ENCODE measurements at places on chromosomes 1 and 21. TPM values are rescaled to one million over a fixed set of nuclear protein-coding genes. Genes with fewer than 3 reads are reported as not detected.

- peak; percentile 74 for DNase-seq
These were observed 408 bp downstream of the LMO4 start for GRCh38 chr1:87329051-87329525.

GRCh38 chr1:12424087-12424529 is 193.9 kb downstream of the DHRS3 start:
- DNase-seq: no peak

KDM5B gene
- total RNA-seq: 57.3 TPM

DNA sequence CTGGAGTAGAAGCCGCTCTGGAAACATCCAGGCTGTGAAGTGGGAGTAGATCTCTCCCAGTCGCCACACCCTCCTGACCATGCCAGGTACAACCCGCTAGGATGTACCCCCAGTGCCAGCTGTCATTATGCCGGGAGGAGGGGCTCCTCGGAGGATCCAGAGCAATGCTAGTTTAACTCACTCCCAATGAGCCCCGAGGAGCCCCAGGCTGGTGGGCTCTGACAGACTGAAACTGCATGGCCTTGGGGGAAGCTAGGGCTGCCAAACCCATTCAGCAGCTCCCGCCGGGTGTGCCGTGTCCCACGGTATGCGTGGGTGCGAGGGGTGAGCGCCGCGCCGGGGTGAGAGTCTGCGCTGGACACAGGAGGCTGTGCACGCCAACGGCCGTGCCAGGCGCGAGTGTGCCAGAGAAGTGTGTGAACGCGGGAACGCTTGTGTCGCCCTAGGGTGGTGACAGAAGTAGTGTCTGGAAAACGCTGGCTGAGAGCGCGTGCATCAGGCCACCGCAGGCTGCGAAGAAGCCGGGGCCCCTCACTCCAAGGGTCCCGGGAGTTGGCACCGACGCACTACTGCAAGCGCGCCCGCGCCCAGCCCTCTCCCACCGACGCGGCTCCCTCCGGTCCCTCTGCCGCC is 177.1 kb upstream of the EDN2 start:
- DNase-seq: peak; percentile 73

GRCh38 chr1:170893655-170894297 is 41.6 kb upstream of the MROH9 start:
- no peak for DNase-seq

DNA sequence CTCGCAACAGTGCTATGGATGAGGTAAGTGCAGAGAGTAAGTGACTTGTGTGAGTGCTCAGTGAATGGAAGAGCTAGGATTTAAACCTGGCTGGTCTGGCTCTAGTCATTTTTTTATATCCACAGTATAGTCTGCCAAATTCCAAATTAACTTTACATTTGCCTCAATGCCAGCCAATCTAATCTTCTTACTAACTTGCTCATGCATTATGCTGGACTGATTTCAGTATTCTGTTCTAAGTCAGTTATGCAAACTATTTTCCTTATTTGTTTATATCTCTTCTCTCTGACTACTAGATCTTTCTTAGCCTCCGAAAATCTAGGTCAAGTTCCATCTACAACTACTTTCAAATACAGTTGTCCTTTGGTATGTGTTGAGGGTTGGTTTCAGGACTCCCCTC is 133.3 kb downstream of the XPR1 start:
- no peak for DNase-seq

DNA sequence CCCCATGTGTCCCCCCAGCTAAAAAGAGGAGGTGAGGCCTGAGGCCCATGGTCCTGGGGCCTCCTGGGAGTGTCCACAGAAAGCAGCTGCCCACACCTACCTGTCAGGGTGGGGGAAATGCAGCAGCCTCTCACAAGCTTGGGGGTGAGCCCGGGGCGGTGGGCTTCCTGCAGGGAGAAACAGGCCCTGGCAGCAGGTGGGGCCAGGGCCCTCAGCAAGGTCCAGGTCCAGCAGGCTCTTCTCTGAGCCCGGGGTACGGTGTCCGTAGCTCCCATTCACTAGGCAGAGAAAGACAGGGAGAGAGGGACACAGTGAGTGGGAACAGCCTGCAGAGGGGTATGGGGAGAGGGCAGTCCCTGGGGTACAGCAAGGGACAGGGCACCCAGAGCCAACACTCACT is 139.0 kb downstream of the GLIS1 start:
- DNase-seq: peak; percentile 40

GRCh38 chr1:93253516-93253915 is 73.0 kb downstream of the CCDC18 start:
- no peak for DNase-seq

- DNase-seq: no peak
These were observed 238.2 kb downstream of the GRIK3 start for GRCh38 chr1:36796106-36796590.

TRAF3IP3 gene
- 12.4 TPM for total RNA-seq

DNA sequence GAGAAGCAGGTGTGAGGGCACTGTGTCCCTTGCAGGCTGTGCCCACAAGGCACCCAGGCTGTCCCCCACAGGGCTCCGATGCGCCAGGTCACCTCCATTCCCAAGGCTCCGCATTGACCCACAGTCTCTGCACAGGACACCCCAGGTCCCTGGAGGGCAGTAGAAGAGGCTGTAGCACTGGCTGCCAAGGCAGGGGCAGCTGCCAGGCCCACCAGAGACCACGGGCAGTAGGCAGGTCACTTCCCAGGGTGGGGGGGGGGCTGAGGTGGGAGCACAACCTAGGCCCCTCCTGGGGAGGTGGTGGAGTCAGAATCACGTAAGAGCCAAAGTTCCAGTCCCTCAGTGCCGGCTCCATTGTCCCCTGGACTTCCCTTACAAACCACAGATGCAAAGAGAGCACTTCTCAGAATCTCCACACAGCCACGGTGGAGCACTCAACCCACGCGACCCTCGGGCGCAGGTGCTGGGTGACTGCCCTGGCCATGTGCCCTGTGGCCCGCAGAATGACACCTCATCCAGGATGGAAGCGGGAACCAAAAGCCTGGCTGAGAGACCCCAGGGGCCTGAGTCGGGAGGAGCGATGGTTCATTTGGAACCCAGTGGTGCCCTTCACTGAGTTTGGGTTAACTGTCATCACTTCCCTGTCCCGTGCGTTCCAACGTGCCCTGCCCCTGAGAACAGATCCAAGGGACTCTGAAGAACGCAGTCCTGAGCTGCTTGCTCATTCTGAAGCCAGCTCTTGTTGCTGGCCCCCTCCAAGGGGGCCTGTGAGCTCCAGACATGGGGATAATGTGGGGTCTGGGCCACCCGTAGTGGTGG is 69.7 kb upstream of the PDE9A start:
- peak; percentile 35 for DNase-seq

SERINC2 gene
- total RNA-seq: 40.6 TPM

GRCh38 chr1:8517661-8518489 is 200.0 kb downstream of the SLC45A1 start:
- no peak for DNase-seq

- no peak for DNase-seq
These were observed 19.0 kb downstream of the CRYZ start for GRCh38 chr1:74713849-74714248.

GRCh38 chr1:85058786-85059185 is 10.5 kb upstream of the MCOLN3 start:
- no peak for DNase-seq

PAPPA2 gene
- 0.17 TPM for total RNA-seq

DNA sequence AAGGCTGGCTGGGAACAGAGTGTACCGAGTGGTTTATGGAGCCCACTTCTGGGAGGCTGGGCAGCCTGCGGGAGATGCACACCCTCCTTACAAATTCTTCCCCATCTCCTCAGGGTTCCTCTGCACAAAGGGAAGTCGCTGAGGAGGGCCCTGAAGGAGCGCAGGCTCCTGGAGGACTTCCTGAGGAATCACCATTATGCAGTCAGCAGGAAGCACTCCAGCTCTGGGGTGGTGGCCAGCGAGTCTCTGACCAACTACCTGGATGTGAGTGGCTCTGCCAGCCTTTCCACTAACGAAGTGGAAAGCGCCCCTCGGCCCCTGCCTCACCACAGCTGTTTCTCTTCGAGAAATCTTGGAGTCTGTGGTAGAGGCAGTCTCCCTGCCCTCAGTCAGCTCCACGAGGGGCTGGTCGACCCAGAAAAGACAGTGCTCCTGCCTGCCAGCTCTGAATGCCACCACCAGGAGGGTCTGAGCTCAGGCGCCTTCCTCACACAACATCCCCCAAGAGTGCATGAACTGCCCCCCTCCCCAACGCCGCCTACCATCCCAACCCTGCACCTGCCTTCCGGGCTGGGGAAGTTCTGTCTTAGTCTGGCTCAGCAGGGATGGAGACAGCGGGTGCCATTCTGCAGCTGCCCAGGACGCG is 31.8 kb downstream of the PROK1 start:
- peak; percentile 81 for DNase-seq

GRCh38 chr1:94070865-94071264 is 50.1 kb downstream of the ABCA4 start:
- DNase-seq: no peak

DNA sequence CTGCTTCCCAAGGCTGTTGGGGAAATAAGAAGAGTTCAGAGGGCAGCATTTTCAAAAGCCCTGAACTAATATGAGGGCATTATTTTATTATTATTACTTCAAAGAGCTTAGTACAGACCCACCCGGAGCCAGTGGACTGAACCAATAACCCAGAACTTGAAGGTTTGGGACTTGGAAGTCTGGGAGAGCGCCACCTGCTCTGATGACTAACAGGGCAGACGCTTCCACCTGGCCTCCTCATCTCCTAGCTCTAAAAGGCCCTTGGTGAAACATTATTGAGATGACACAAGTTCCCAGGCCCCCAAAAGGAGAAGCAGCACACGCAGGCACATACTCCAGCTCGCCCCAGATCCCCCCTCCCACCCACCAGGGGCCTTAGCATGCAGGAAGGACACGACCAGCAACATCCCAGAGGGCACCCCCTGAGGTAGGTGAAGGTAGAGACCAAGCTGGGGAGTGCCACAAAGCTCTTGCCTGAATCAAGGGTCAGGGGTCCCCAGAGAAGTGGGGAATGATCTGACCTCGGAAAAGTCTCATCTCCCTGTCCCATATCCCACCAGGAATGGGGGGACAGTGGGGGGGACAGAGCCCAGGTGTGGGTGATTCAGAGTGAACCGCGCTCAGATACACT is 1.3 kb downstream of the DLGAP3 start:
- DNase-seq: no peak
